ENCODE measurements at places on chromosomes 7 and 10. TPM values are rescaled to one million over a fixed set of nuclear protein-coding genes. Genes with fewer than 3 reads are reported as not detected.

TRIM50 gene
- total RNA-seq, result not detected

LRRC61 gene
- 0.16 TPM for total RNA-seq

PRSS37 gene
- not detected for total RNA-seq

COMMD3 gene
- 52.5 TPM for total RNA-seq

PAX4 gene
- total RNA-seq, result not detected
